ENCODE measurements at places on chromosomes 1 and 21.

- DNase-seq = no peak
Observed at GRCh38 chr1:61708953-61709907, 15.7 kb downstream of the TM2D1 start.

DNA sequence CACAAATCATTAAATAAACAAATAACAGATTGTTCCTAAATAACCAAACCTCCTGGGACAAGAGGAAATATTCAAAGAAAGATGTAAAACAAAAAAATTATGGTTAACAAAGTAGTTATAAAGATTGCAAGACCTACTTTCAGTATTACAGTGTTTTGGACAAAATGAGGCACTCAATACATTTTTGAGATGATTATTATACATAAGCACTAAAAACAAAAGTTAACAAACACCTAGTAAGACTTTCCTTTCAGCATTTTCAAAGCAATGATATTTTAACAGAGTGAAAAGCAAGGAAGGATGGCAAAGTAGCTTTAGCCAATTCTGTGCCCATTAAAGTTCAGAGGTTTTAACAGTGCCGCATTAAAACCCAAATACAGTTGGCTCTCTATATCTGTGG, 17.2 kb downstream of the OMA1 start:
- DNase-seq = no peak

GRCh38 chr1:70085521-70085920, 119.9 kb downstream of the LRRC40 start:
- no peak for DNase-seq

- no peak for DNase-seq
Observed at GRCh38 chr21:18832950-18833349, 429.4 kb upstream of the TMPRSS15 start.

- DNase-seq = no peak
Observed at GRCh38 chr1:75170011-75170410, 35.8 kb downstream of the LHX8 start.

DNA sequence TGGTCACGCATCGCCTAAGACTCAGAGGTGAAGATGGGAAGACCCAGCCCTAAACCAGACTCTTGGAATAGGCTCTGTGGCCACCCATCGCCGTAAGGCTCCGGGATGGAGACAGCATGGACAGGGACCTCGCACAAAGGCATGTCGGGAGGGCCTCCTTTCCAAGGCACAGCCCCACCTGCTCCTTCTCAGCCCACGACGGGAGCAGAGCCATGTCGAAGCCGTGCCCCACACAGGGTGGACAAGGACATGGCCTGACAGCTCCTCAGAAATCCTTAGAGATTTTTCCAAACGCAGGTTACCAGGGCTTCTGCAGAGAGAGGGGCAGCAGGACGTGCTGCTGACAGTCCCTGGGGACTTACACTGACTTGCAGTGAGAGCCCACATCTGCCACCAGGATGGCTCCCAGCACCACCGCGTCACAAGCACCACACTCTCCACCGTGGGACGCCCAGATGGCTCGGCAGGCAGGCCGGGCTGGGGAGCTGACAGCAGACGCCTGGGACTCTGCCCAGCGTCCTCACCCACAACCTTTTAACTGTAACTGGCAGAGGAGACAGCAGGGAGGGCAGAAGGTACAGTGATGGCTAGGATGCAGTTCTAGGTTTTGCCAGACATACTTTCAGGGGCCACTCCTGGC, 12.0 kb downstream of the SSU72 start:
- no peak for DNase-seq

GRCh38 chr1:184813528-184814089, 59.0 kb upstream of the EDEM3 start:
- no peak for DNase-seq

DNA sequence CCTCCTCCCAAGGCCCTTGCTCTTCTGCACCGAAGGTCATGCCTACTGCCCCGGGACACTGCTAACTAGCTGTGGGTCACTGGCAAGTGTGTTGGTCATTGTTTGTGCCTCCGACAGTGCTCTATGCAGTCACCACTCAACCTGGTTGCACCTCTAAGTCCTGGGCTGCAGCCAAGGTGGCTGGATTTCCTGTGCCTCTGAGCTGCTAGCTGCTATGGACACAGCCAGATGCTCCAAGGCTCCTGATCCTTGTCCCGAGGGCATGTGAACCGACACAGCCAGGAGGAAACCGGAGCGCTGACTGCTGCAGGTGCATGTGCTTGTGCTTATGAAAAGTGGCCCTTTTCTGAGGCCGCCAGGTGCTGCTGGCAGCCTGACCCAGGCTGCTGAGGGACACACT, 14.7 kb upstream of the SPOCD1 start:
- no peak for DNase-seq

GRCh38 chr1:17929224-17929623, 174.1 kb downstream of the ACTL8 start:
- DNase-seq = no peak

DNA sequence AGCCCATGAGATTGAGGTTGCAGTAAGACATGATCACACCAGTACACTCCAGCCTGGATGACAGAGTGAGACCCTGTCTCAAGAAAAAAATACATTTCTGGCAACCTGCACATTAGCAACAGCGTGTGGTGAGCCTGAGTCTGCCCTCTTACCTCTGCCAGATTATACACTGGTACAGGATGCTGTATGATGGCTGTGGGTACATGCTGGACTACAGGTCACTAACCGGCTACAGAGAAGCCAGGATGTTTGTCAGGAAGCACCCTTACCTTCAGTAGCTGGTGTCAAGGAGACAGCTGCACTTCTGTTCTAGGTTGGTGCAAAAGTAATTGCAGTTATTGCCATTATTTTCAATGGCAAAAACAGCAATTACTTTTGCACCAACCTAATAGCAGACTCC, 575.7 kb downstream of the NPHP4 start:
- no peak for DNase-seq

DNA sequence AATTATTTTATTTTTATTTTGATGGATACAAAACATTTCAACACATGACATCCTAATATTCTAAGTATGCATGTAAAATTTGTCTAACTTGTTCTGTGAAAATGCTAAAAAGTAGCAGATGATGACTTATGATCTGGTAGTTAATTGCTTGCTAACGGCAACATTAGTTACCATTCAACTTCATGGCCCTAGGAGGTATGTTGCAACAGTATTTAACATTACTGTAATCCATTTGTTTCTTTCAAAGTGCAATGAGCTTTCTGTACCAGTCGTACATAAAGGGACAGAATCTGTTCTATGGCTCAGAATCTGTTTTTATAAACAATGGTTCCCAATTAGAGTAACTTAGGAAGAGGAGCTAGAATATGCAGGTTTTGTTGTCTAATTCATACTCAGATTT, 91.5 kb upstream of the ZNHIT6 start:
- DNase-seq = no peak

GRCh38 chr1:49651136-49651535, 372.6 kb downstream of the AGBL4 start:
- no peak for DNase-seq

DNA sequence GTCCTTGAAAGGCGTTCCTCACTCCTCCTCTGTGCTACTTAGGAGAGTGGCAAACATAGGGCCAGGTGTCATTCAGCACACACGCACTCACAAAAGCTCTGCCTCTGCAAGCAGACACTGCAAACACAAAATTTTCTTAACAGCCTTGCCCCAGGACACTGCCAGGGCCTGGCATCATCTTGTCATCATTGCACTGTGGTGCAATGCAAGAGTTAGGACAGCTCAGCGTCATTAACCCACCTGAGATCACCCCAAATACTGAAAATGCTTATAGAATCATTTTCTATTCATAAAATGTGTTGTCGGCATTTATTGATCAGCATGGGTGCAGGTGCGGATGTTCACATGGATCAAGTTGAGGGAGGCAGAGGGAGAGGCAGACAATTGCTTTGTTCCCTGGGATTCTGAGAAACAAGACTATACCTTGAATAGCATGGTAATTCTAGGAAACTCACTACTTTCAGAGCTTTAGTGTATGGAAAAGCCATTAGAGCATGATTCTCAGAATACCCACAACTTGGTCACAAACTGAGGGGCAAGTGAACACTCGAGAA, 3.0 kb downstream of the ADAM30 start:
- no peak for DNase-seq

- no peak for DNase-seq
Observed at GRCh38 chr21:28801906-28802305, 190.8 kb downstream of the LTN1 start.

DNA sequence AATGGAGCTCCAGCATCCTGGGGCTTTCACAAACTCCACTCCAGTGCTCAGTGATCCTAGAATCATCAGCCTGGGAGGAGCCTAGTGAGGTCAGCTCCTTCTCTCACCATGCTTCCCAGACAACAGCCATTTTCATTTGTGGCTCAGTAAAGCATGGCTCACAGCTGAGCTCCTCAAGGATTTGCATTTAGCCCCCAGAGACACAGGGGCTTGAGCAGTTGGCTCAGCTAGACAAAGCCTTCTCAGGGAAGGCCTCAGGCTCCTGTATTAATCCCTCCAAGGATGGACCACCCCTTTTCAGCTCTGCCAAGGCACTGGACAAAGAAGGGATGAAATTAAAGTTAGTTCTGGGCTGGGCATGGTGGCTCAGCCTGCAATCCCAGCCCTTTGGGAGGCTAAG, 39.5 kb downstream of the ERI3 start:
- no peak for DNase-seq

GRCh38 chr1:155379631-155380090, 59.0 kb downstream of the RUSC1 start:
- DNase-seq = no peak

- peak; percentile 35 for DNase-seq
Observed at GRCh38 chr1:176880955-176881595, 283.4 kb downstream of the ASTN1 start.

DNA sequence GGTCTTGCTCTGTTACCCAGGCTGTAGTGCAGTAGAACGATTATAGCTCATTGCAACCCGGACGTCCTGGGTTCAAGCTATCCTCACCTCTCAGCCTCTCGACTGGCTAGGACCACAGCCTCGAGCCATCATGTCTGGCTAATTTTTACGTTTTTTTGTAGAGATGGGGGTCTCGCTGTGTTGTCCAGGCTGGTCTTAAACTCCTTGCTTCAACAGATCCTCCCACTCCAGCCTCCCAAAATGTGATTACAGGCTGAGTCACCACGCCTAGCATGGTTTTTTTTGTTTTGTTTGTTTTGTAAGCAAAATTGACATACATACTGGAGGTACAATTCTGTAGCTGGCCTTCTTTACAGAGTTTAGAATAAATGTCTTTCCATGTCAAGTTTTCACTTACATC, 994 bp upstream of the LAMTOR5 start:
- DNase-seq = no peak

GRCh38 chr1:47229031-47229885, 2.8 kb downstream of the TAL1 start:
- no peak for DNase-seq

DNA sequence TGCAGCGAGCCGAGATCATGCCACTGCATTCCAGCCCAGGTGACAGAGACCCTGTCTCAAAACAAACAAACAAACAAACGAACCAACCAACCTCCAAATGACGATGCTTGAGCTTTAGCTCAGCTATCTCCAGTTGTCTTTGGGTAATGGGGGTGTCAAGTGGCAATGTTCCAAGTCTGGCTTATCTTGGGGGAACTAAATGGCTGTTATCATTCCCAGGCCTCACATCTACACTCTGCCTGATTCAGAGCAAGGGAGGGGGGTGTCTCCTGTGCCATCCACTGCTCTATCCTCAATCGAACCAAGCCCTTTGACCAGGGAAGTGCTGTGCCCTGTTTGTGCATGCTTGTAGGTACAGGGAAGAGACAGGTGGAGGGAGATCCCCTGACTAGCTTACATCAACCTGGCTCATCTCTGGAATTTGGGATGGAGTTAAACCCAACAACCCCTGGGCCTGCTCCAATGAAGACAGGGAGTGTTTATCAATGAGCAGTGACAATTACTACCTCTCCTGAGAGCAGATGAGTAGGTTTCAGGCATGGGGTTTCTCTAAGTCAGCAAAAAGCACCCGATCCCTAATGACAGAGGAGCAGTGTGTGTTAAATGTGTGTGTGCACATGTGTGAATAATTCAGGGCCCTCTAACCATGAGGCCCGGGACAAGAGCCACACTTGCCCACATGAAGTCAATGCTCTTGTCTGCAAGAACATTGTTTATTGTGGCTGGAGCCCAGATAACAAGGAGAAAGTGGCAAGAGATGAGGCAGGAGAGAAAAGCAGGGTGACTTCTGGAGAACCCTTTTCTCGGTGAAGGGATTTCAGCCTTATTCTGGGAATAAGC, 20.3 kb upstream of the IL6R start:
- no peak for DNase-seq

- no peak for DNase-seq
Observed at GRCh38 chr1:51061231-51061918, 40.7 kb upstream of the C1orf185 start.

GRCh38 chr1:39409055-39409816, 82.2 kb upstream of the BMP8A start:
- DNase-seq = peak; percentile 44

GRCh38 chr1:37032660-37033354, 1.5 kb downstream of the GRIK3 start:
- DNase-seq = no peak

- DNase-seq = no peak
Observed at GRCh38 chr1:78126506-78126905, 80.7 kb downstream of the GIPC2 start.

DNA sequence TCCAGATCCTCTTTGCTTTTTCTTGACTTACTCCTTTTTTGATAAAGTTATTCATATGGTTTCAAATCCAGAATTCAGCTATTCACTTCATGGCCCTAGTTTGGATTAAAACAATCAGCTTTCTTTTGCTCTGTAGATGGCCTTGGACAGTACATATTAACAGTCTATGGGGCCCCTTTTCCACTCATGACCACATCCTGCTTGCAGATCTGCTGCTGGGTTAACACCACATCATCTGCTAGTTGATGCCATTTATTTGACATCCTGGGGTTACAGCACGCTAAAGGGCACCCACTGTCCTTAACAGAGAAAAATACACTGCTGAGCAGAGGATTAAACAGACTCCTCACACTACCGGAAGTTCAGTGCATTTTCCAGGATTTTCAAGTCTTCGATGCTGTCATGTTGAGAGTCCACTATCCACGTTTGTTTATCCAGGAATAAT, 941 bp upstream of the IFI16 start:
- DNase-seq = peak; percentile 63

GRCh38 chr21:34980423-34981115, 68.5 kb downstream of the RUNX1 start:
- DNase-seq = no peak

- no peak for DNase-seq
Observed at GRCh38 chr1:191206513-191207207, 729.0 kb upstream of the BRINP3 start.

GRCh38 chr1:228810878-228811711, 75.8 kb downstream of the RHOU start:
- DNase-seq = no peak
